ENCODE measurements at places on chromosomes 16 and 17.

- DNase-seq, result no peak
Measured at GRCh38 chr17:2695243-2695960, 16.2 kb downstream of the CLUH start.

DNA sequence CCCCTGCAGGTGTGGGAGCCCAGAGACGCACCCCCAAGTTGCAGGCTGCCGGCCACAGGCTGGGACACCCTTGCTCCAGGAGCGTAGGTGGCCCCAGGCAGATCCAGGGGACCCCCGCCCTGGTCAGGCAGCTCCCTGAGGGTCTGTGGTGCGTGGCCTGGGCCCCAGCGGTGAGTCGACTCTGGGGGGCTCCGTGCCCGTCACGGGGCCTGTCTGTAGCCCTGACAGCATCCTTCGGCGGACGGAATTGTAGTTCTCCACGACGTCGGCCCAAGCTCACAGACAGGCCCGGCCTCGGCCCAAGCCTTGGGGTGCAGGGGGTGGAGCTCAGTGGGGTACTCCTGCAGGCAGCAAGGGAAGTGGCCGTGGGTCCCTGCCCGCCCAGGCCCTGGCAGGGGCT, 82.9 kb downstream of the LMF1 start:
- no peak for DNase-seq

DNA sequence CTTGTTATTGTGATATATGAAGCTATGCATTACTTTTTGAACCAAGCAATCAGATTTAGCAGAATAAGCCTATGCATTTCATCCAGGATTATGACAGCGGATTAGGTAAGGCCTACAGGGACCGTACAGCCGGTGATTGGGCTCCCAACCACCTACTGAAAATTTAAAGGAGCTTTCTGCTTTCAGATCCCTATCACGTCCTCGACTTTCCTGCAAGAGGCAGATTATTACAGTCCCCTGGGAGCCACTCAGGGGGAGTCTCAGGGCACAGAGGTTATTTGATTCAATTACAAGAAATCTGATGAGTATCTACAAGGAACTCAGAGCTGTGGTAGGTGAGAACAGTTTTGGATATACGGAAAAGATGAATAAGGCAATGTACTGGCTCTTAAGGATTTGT, 80.7 kb downstream of the HS3ST3B1 start:
- DNase-seq, result no peak

DNA sequence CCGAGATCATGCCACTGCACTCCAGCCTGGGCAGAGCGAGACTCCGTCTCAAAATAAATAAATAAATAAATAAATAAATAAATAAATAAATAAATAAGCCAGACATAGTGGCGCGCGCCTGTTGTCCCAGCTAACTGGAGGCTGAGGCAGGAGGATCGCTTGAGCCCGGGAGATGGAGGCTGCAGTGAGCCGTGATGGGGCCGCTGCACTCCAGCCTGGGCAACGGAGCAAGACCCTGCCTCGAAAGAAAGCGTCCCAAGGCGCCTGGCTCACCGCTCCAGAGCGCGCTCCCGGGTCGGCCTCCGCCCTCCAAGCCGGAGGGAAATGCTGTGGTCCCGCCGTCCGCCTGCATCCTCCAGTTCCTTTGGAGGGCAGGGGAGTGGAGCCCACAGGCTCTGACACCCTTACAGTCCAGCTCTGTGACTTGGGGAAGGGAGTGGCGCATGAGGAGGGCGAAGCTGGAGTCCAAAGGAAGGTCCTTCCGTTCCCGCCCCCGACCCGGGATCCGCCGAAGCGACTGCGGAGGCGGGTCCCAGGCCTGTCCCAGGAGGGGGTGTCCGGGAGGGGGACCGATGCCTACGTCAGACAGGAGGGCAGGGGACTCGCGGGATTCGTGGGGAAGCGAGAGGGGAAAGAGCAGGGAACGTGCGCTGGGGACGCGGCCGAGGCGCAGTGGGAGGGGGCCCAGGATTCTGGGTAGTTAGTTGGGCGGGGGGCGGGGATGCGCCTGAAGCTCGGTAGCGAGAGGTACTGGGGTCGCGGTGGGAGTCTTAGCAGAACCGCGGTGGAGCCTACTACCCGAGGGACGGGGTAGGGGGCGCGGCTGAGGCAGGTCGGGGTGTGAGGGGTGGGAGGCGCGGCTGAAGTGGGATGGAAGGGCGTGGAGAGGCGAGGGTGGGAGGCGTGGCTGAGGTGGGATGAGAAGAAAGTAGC, 8.4 kb upstream of the TRPV2 start:
- DNase-seq, result no peak

DNA sequence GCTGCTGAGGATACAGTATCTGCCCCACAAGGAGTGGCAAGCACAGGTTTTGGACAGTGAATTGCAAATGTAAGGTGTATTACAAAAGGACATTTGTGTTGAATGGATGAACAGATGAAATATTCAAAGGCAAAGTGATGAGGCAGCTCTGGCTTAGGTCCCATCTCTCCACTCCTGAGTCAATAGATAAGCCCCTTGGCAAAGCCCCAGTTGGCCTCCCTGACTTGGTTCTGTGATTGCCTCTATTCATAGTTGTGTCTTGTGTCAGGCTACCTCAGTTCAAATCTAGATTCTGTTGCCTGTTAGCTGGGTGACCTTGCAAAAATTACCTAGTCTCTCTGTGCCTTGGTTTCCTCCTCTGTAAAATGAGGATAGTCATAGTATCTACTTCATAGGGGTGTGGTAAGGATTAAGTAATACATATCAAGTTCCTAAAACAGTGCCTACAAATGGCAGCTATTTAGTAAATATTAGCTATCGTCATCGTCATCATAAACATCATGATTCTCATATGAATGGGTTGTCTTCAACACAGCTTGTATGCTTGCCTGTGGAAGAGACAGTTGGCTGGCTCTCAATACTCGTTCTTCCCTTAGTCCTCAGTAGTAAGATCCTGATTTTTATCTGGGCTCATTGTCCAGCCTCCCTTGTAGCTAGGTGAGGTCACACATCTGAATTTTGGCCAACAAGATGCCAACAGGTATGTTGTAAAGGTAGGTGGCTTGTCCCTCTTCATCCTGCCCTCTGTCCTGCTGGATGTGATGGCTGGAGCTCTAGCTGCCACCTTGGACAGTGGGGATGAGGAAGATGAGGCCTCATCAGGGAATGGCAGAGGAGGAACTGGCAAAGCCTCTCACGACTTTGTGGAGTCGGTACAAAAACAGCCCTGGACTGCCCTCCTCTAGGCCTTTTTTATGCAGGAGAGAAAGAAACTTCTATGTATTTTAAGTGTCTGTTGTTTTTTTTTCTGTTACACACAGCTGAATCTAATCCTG, 2.1 kb upstream of the MFAP4 start:
- DNase-seq, result no peak

- no peak for DNase-seq
Measured at GRCh38 chr17:60653569-60653968, 24.1 kb upstream of the BCAS3 start.

DNA sequence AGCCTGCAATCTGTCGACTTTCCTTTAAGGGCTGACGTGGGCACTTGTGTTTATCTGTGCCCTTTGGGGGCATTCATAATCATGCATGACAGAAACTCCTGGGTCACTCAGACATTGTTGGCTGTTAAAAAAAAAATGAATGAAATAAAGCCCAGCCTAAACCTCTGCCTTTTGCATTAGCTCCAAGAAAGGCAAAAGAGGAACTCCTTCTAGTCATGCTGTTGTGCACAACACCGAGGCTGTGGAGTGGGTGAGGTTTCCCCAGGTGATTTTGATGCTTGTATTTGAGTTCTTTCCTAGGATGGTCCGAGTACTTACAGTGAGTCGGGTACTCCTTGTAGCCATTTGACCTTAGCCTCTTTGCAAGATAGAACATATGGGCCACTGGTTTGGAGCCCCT, 49.6 kb upstream of the IRX6 start:
- no peak for DNase-seq

- DNase-seq, result no peak
Measured at GRCh38 chr16:47392081-47392480, 68.8 kb downstream of the ITFG1 start.

GRCh38 chr16:17828012-17828411, 357.3 kb upstream of the XYLT1 start:
- DNase-seq, result peak; percentile 4

GRCh38 chr17:74196541-74197317, 6.7 kb upstream of the RPL38 start:
- DNase-seq, result no peak

- DNase-seq, result no peak
Measured at GRCh38 chr17:65925606-65926307, 266.2 kb downstream of the CEP112 start.

GRCh38 chr16:35906440-35906839, 2447.0 kb downstream of the TP53TG3F start:
- DNase-seq, result no peak

GRCh38 chr16:9092282-9092977, 986 bp downstream of the HAPSTR1 start:
- DNase-seq, result peak; percentile 18

- no peak for DNase-seq
Measured at GRCh38 chr16:72552654-72553053, 380.7 kb upstream of the PMFBP1 start.

GRCh38 chr17:35793257-35793656, 2.2 kb downstream of the MMP28 start:
- DNase-seq, result no peak

DNA sequence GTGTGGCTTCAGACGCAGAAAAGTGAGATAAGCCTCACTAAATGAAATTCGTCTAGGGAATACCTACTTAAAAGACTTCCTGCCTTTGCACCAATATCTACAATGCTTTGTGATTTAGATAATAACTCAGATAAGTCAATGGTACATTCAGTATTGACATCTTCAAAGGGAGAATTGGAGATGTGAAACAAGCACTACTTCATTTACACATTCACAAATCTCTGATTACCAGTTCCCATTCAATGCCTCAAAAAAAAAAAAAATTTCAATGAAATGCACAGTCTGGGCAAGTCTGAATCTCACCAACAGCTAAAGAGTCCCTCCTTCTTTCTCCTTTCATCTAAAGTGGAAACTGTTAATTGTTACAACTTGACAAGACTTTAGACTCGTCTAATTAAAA, 3.7 kb downstream of the PHF12 start:
- no peak for DNase-seq

- DNase-seq, result no peak
Measured at GRCh38 chr16:17130733-17131132, 340.0 kb downstream of the XYLT1 start.

- DNase-seq, result no peak
Measured at GRCh38 chr16:30443631-30444030, 2.0 kb downstream of the SEPHS2 start.

DNA sequence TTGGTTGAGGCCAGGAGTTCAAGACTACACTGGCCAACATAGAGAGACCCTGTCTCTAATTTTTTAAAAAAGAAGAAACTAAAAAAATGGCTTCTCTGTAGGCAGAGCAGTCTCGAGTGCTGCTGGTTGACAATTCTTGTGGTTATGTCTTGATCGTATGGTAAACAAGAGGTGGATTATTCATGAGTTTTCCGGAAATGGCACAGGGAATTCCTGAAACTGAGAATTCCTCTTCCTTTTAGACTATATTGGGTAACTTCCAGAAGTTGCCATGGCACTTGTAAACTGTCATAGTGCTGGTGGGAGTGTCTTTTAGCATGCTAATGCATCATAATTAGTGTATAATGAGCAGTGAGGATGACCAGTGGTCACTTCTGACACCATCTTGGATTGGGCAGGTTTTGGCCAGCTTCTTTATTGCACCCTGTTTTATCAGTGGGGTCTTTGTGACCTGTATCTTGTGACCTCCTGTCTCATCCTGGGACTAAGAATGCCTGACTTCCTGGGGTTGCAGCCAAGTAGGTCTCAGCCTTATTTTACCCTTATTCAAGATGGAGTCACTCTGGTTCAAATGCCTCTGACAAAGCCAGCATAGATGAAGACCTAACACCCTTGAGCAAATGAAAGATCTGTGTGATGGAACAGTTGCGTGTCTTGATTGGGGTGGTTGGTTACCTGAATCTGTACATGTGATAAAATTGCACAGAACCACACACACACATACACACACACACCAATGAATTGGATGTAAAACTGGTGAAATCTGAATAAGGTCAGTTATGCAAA, 30.2 kb downstream of the BMERB1 start:
- DNase-seq, result no peak

GRCh38 chr17:74945543-74945942, 9.8 kb downstream of the OTOP3 start:
- no peak for DNase-seq

DNA sequence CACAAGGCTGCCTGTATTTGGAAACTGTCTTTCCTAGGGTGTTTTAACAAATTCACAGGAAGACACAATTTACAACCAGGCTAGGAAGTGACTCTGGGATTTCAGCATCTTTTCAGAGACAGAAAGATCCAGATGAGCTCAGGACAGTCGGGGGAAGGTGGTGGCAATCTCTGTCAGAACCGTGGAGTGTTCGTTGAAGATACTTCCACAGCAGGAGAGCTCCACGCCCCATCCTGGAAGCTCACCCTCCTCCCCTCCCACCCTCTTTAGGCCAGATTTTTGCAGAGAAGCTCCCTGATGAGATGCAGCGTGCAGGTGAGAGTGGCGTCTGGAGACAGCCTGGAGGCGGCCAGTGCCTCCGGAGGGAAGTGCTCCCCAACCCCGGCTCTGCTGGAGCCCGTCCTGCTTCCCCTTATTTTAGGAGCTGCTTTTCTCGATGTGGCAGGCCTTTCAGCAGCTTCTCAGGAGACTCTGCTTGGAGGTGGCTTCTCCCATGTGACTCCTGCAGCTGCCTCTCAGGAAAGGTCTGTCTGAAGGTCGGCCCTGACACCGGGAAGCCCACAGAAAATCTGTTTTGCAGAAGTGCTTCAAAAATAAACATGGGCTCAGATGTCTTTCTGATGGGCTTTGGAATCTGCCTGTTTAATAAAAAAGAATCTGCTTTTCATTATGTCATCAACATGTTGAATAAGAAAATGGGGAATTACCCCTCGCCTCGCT, 186.4 kb upstream of the CHMP6 start:
- no peak for DNase-seq

DNA sequence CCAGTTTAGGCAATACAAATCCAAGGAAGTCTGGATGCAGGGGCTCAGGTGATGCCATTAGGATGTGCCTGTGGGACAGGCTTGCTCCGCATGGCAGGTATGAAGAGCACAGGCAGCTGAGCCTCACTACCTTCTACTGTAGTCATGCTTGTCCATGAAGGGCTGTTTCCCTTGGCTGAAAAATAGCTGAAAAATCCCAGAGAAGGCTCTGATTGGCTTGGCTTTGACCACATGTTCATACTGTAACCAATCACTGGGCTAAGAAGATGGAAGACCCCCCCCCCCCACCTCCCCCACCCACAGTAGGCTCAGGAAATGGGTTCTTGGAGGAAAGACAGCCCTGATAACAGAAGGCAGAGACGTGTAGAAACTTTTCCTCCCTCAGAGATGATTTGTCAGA, 66.5 kb upstream of the LGALS9 start:
- DNase-seq, result no peak

DNA sequence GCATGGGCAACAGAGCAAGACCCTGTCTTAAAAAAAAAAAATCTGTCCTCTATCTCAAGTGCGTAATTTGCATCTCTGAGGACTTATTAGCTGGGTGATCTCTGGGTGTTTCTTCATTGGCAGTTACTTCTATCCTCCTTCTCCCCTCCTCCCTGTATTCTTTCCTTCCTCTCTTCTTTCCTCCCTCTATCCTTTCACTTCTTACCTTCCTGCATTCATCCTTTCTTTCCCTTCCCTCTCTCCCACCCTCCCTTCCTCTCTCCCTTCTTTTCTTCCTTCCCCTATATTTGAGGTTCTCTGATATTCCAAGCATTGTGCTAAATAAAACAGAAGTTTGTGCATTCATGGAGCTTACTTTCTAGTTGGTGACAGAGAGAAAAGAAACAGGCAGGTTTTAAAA, 10.7 kb downstream of the MFSD11 start:
- DNase-seq, result no peak

GRCh38 chr16:72908362-72909167, 139.4 kb downstream of the ZFHX3 start:
- no peak for DNase-seq
